Neuronal stem cell (in vitro differentiated cells): ENCODE measurements at places on chromosomes 6 and 20.
A peak's percentile ranks its signal among the peaks of the same experiment; 100 is the strongest.

- DNase-seq: no peak
Observed at GRCh38 chr20:19897891-19898290, 119.3 kb upstream of the NAA20 start.

DNA sequence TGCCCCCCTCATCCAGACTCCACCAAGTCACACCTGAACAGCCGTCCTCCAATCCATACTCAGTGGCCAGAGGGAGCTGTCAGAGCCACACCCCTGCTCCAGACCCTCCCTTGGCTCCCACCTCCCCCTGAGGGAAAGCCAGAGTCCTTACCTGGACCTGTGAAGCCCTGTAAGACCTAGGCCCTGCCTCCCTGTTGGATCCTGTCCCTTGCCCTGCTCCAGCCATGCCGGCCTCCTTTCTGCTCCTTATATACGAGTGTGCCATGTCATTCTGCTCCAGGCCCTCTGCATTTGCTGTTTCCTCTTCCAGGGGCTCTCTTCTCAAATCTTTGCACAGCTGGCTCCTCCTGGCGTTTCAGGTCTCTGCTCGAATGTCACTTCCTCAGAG is 100.3 kb upstream of the MYL9 start:
- no peak for DNase-seq

GRCh38 chr6:155216312-155217046 is 47.3 kb upstream of the CLDN20 start:
- DNase-seq: peak; percentile 15

DNA sequence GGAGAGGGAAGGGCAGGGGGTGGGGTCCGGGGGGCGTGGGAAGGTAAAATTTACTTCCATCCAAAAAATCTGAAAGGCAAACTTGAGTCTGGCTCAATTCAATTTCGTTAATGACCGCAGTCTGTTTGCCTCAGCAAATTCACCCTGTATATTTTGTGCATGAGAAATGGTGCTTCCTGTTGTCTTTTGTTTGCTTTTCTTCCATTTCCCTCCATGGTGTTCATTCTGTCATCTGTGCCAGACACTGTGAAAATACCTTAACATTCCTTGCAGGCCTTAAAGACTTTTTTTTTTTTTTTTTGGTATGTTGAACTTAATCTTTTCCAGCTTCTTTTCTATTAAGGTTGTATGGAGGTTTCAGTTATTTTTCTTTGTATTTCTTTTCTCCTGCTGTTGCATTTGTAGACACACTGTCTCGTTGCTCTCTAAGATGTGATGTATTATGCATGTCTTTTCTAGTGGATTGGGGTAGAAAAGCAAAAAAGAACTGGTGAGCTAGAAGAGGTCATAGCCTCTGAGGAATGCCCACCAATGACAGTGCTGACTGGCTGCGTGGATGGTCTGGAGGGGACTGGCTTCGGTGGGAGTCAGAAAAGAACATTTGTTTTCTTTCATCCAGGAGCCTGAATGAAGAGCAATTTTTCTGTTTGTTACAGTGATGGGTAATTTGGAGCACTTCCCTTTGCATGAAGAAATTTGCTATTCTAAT is 585.0 kb upstream of the MAP3K7 start:
- no peak for DNase-seq

DNA sequence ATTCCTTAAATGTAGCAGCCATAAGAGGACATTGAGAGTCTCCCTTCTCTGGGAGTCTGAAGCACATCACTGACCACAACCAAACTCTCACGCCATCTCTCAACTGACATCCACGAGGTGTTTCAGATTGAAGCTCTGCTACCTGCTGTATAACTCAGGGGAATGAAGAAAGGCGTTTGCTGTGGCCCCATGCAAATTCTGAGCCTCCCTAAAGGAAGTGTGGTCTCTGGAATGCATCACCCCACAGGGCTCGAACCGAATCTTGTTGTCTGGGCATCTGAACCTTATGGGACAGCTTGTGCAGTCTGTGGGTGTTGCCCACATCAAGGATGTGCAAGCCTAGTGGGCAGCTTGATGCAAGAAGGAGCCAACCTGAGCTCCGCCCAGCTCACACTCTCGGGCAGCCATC is 10.9 kb downstream of the PMEPA1 start:
- no peak for DNase-seq

GRCh38 chr20:9412309-9412708 is 102.1 kb upstream of the LAMP5 start:
- DNase-seq: no peak

- DNase-seq: no peak
Observed at GRCh38 chr6:92587525-92587924, 831.8 kb downstream of the EPHA7 start.

DNA sequence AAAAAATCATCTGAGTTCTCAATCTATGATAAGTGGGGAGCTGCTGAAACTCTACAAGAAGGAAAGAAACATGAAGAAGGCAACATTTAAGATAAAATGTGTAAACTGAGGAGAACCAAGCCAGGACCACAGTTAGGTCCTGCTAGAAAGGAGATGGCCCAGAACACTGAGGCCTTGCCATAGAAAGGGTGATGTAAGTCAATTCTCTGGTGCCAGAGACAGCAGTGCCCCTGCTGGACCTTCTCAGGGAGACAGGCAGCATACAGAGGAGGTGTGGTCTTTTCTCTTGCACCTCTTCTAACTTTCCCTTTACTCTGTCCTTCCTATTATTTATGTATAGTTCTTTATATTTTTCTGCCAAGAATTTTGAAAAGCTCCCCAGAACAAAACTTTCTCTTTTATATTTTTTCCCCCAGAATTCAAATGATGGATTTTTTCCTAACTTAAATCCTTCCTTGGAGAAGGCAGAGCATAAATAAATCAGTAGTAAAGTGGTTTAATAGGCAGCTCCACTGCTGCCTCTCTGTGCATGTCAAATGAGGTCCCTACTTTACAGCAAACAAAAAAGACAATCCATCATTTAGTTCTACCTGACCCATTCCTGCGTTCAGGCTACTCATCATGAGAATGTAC is 9.0 kb downstream of the UQCC2 start:
- DNase-seq: no peak

DNA sequence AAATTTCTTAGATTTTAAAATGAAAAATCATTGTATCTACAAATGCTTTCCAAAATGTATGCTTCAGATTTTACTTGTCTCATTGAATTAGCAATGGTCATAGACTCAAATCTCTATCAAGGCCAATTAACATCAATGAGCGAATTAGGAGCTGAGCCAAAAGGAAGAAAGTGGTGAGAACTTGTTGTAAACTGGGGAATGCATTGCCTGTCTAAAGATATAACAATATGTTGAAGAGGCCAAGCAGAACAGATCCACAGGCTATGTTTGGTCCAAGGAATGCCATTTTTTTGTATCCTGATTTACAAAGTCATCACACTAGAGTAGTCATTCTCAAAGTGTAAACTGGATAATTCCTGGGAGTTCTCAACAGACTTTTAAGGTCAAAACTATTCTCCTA is 370.7 kb downstream of the GJA1 start:
- DNase-seq: no peak

DNA sequence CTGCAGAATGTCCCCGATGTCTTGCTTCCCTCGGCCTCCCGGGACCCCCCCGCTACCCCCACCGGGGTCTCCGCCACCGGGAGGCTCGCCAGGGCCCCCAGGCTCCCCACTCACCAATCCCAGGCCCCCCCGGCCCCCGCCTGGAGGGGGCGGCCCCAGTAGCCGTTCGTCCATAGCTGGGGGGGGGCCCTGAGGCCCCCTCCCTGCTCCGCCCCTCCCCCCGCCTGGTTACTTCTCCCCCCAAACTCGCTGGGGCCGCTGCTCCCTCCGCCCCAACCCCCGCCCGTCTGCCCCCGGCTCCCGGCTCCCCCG is 304 bp downstream of the PBX2 start:
- no peak for DNase-seq

DNA sequence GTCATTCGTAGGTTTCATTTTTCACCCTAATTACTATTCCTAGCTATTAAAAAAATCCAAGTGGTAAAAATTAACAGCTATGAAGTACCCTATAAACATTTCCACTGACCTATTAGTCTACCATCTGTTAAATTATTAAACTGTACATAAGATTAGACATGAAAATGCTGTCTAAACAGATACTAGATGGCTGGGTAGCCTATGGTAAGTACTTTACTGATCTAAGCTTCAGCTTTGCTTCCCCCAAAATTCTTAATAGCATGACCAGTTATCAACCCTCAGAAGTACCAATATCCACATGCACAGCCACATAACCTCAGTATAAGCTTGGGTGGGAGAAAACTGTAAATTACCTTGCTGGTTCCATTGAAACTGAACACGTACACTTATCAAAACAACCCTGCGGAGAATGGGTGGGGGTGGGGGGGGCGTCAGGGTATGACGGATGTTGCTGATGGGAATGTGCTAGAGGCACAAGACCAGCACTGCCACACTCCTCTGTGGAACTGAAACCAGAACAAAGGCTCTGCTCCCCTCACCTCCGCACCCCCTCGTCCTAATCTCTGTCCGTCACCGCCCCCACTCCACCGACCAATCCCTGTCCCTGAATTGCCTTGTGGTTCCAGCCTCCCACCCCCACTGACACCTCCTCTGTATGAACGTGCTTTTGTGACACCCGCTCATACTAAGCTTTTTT is 45.3 kb downstream of the B4GALT5 start:
- no peak for DNase-seq
